ENCODE measurements at places on chromosomes 12 and 14.
A peak's percentile ranks its signal among the peaks of the same experiment; 100 is the strongest.

- H3K4me1 ChIP-seq: no peaks in the 10 kb centered on the region
- no peaks in the 10 kb centered on the region for H3K36me3 ChIP-seq
- no peak overlapping the region for H3K27ac ChIP-seq
- H3K27me3 ChIP-seq: peaks cover 4% of the 10 kb centered on the region
- no peak overlapping the region for H3K4me3 ChIP-seq
Measured at GRCh38 chr12:95601091-95601961, 50.0 kb upstream of the USP44 start.

DNA sequence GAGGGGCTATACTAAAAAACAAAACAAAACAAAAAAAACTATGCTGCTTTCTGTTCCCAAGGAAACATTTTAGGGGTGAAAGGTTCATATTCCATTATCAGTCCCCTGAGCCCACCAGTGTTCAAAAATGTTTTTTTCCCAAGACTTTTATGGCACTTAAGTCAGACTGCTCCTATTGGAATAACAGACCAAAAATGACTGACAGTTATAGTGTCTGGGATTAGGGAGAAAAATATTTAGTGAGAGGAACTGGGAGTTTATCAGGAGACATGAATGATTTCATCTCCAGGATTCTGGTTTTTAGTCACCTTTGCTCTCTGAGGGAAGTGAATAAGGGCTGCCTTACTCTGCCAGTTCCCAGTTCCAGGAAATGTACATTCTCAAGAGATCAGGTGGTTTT lies 68.0 kb downstream of the PDE3A start:
- H3K4me1 ChIP-seq: no peaks in the 10 kb centered on the region
- DNase-seq: no peak
- no peaks in the 10 kb centered on the region for H3K36me3 ChIP-seq
- H3K4me3 ChIP-seq: no peak overlapping the region
- H3K27me3 ChIP-seq: no peaks in the 10 kb centered on the region

DNA sequence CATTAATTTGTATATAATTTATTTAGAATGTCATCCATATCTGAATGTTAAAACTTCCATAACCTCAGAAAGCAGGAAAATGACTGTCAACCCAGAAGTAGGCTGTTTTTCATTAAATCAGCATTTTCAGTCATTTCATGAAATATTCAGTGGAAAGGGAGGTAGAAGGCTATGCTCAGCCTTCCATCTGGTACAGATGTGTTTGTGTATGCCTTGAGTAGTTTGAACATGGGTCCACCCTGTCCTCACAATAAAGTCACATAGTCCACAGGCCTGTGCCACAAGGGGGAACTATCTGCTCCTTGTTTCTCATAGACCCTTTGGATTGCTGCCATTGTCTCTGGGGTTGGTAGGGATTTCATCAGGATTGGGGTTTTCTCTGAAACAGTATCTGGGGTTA lies 9.1 kb downstream of the LACRT start:
- no peak for DNase-seq
- H3K4me1 ChIP-seq: no peaks in the 10 kb centered on the region
- H3K36me3 ChIP-seq: no peaks in the 10 kb centered on the region
- no peak overlapping the region for H3K4me3 ChIP-seq
- H3K27me3 ChIP-seq: no peaks in the 10 kb centered on the region

- DNase-seq: no peak
- no peaks in the 10 kb centered on the region for H3K36me3 ChIP-seq
- no peak overlapping the region for H3K4me3 ChIP-seq
- no peaks in the 10 kb centered on the region for H3K4me1 ChIP-seq
Measured at GRCh38 chr12:2432856-2433255, 361.9 kb upstream of the FKBP4 start.

- DNase-seq: no peak
- peaks cover 4% of the 10 kb centered on the region for H3K4me1 ChIP-seq
- no peak overlapping the region for H3K27ac ChIP-seq
- no peaks in the 10 kb centered on the region for H3K27me3 ChIP-seq
- peaks cover 10% of the 10 kb centered on the region for H3K36me3 ChIP-seq
Measured at GRCh38 chr12:104752016-104752415, 206.1 kb downstream of the SLC41A2 start.

DNA sequence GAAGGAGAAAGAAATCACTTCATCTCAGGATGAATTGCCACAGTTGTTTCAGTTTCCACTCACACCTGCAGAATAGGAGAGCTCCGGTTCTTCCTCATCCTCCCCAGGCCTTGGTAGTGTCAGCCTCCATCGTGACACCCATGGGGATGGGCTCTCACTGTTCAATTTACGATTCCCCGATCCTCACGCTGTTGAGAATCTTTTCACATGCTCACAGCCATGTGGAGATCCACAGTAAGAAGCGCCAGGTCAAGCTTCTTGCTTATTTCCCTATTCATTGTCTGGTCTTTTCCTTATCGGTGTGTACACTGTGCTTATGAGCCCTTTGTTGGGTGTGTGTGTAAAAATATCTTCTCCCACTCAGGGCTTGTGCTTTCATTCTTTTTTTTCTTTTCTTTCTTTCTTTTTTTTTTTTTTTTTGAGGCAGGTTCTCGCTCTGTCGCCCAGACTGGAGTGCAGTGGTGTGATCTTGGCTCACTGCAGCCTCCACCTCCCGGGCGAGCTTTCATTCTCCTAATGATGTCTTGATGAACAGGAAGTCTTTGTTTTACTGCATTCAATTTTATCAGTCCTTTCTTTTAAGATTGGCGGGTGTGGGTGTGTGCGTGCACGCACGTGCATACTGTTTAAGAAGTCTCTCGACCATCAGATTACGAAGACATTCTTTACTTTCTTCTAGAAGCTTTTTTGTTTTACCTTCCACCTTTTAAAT lies 21.5 kb downstream of the RIN3 start:
- H3K36me3 ChIP-seq: no peaks in the 10 kb centered on the region
- H3K4me3 ChIP-seq: no peak overlapping the region
- H3K27me3 ChIP-seq: no peaks in the 10 kb centered on the region
- peak overlapping the region; percentile 57 for H3K27ac ChIP-seq
- DNase-seq: peak; percentile 43

All from T-cell (primary cell).